T47D (cell line): ENCODE measurements at places on chromosomes 3 and 15.

GRCh38 chr3:61771976-61772375 lies 210.6 kb downstream of the PTPRG start:
- DNase-seq: no peak

GRCh38 chr15:23566071-23566554 lies 639 bp downstream of the MKRN3 start:
- DNase-seq: no peak

DNA sequence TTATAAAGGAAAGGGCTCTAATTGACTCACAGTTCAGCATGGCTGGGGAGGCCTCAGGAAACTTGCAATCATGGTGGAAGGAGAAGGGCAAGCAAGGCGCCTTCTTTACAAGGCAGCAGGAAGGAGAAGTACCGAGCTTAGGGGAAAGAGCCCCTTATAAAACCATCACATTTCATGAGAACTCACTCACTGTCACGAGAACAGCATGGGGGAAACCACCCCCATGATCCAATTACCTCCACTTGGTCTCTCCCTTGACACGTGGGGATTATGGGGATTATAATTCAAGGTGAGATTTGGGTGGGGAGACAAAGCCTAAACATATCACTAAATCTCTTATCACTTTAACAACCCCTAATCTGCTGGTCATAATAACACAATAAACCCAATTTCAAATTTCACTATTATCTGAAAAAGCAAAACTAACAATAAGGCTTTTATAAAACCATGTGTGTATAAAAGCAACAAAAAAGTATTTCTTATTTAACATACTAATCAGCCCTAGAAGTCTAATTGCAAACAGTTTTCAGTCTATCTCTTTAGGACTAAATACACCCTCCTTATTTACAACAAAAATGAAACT lies 43.2 kb downstream of the SCAPER start:
- DNase-seq: no peak

GRCh38 chr15:51647128-51647562 lies 24.6 kb upstream of the DMXL2 start:
- DNase-seq: no peak

- DNase-seq: no peak
Observed at GRCh38 chr3:42664438-42664803, 10.9 kb downstream of the ZBTB47 start.

DNA sequence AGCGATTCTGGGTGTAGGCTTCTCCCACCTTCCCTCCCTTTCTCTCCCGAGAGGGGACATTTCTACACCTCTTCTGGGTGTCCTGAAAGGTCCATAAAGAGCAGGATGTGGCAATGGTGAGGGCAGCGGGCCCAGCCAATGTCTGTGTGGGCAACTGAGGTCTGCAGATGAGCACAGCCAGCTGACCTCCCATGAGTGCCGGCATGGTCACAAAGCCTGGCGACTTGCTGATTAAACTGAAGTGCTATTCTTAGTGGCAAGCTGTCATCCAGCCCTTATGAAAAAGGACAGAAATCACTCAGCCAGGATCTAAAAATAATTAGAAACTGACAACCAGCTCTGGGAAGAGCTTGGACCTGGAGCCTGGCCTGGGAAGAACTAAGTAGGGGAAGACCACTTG lies 124.3 kb upstream of the RGMA start:
- no peak for DNase-seq

- DNase-seq: no peak
Observed at GRCh38 chr15:29516929-29517328, 247.3 kb upstream of the NSMCE3 start.

DNA sequence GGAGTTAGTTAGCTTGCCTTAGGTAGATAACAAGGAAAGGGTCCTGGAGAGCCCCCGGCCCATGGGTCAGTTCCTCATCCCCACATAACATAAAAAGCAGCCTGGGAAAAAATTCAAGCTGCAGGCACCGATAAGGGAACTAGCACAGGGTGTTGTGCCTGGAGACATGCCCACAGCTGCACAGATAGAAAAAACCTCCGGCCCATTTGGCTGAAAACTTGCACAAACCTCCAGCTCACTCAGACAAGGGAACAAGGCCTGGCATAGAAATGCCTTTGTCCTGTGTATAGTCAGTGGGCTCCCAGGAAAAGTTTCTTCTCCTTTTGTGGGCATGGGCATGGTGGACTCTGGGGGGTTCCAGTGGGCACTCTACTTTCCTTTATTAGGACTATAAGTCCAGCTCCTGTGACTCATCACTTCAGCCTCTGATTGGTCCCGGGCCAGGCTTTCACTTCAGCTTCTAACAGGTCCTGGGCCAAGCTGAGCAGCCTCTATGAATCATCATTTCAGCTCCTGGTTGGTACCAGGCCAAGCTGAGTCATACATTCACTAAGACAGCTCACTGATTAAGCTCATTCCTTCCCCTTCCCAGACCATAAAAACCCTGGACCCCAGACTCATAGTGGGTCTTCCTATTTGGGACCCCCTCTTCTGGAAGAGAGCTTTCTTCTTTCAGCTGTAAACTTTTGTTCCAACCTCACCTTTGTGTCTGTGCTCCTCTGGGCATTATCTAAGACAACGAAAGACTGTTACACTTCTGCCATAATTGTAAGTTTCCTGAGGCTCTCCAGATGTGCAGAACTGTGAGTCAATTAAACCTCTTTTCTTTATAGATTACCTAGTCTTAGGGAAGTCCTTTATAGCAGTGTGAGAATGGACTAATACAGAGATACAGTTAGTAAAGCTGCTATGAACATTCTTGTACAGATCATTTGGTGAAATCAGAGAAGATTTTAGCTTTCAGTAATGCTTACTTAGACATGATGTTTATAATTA lies 348.0 kb upstream of the DPPA4 start:
- DNase-seq: no peak

GRCh38 chr15:100807028-100807427 lies 72.6 kb upstream of the ALDH1A3 start:
- no peak for DNase-seq

DNA sequence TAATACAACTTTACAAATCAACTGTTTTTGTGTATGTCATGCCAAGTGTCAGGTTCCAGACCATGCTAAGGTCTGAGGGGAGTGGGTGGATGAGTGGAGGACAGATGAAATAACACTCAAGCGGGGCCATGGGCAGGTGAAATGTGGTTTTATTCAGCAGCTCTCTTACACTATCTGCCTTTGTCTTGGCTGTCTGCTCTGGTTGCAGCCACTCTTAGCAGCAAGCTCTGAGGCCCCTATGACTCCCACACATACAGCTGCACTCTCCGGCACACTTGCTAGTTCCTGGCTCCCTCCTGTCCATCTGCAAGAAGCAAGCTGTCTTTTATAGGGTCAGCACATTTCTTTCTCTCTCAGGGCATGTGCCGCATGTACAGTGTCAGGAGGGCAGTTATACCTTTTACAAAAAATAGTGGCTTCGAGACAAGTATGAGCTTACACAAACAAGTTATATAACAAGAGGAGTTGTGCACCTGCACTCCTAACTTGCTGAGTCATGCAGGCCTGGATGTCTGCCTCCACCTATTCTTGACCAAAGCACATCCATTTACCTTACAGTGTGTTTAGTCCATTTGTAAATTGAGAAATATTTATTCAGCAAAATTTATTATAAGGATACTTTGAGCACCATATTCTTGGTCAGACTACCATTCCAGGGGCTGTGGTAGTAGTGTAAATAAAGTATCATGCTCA lies 683.7 kb upstream of the CBLB start:
- DNase-seq: no peak

DNA sequence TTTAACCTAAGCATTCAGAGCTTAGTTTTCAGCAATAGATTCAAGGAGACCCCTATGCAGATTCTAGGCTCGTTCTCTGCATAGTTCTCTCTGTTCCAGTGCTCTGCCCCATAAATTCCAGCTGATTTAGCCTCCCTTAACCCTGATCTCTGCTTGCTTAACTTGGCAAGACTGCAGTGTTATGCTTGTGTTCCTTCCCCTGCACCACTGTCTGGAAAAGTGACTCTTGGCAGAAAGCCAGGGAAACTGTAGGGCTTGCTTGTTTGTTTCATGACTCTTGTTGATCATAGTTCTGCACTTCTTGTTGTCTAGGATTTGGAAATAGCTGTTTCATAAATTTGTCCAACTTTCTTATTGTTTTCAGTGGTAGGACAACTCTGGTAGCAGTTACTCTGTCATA lies 40.1 kb downstream of the ANAPC13 start:
- peak; percentile 49 for DNase-seq

DNA sequence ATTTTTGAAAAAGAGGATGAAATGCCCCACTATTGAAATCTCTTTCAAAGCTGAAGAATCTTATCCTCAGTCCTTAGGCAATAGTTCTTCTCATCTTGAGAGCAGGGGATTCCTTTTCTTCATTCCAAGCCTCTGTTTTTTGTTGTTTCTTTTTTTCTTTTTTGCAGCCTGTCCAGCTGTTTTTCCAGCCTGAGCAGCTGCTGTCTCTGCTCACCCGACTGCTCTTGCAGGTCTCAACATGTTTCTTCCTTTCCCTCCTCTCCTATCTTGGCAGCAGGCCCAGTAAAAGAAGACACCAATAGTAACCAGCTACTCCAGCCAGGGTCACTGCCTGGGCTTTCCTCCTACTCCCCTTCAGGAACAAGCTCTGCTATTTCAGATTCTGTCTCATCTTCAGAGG lies 23.8 kb downstream of the MEX3B start:
- peak; percentile 47 for DNase-seq

DNA sequence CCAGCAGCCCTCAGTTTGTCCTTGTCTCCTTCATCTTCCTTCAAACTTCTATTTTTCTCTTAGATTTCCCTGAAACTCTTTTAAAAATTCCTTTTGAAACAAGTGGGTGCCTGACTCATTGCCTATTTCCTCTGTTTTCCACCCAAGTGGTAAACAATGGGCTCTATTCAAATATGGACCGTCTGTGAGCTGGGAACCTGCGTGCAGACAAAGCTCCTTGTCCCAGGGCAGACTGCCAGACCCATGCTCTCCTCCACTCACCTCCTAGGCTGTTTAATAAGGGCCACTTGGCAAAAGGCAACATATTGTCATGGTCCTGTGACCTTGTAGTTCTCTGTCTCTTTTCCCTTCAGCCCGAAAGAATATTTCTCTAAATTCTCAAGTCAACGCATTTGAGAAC lies 332.7 kb upstream of the THBS1 start:
- no peak for DNase-seq
